ENCODE measurements at places on chromosomes 4 and X. TPM values are rescaled to one million over a fixed set of nuclear protein-coding genes. Genes with fewer than 3 reads are reported as not detected.

GRCh38 chrX:132491191-132491590 is 2.4 kb upstream of the MBNL3 start:
- peak overlapping the region; percentile 91 for H3K27ac ChIP-seq
- peak; percentile 22 for DNase-seq
- no peaks in the 10 kb centered on the region for H3K27me3 ChIP-seq
- H3K36me3 ChIP-seq: no peaks in the 10 kb centered on the region
- no peak overlapping the region for H3K4me3 ChIP-seq
- H3K4me1 ChIP-seq: no peaks in the 10 kb centered on the region

GRCh38 chr4:38759113-38759789 is 23.5 kb downstream of the TLR10 start:
- no peaks in the 10 kb centered on the region for H3K27me3 ChIP-seq
- H3K36me3 ChIP-seq: no peaks in the 10 kb centered on the region
- peaks cover 5% of the 10 kb centered on the region for H3K4me1 ChIP-seq
- peak; percentile 68 for DNase-seq
- H3K27ac ChIP-seq: no peak overlapping the region
- H3K4me3 ChIP-seq: no peak overlapping the region

- no peaks in the 10 kb centered on the region for H3K27me3 ChIP-seq
- no peaks in the 10 kb centered on the region for H3K36me3 ChIP-seq
- no peak for DNase-seq
- no peak overlapping the region for H3K27ac ChIP-seq
These were observed 6.1 kb downstream of the ARSJ start for GRCh38 chr4:113973345-113973744.

- H3K36me3 ChIP-seq: no peaks in the 10 kb centered on the region
- no peak for DNase-seq
- H3K27ac ChIP-seq: no peak overlapping the region
- H3K4me3 ChIP-seq: no peak overlapping the region
- H3K27me3 ChIP-seq: no peaks in the 10 kb centered on the region
These were observed 18.0 kb downstream of the HDAC8 start for GRCh38 chrX:72554448-72555140.

DNA sequence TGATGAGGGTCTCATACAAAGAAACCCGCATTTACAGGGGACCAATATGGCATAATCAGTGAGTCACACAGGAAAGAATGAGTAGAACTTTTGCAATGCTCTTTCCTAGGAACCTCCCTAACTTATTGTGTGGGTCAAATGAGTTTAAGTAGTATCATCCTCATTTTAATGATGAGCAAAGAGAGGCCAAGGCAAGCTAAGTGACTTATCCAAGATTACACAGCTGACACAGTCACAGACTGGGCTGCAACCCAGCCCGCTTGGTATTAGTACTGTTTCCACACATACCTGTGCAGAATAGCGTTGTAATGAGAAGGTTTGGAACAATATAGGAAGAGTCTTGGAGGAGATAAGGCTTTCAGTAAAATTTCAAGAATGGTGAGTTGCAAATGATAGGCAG is 91.0 kb upstream of the PPP1R2C start:
- no peak overlapping the region for H3K4me3 ChIP-seq
- no peak overlapping the region for H3K27ac ChIP-seq
- no peak for DNase-seq

- no peaks in the 10 kb centered on the region for H3K4me1 ChIP-seq
- H3K27ac ChIP-seq: no peak overlapping the region
- DNase-seq: no peak
- no peaks in the 10 kb centered on the region for H3K36me3 ChIP-seq
- H3K4me3 ChIP-seq: no peak overlapping the region
These were observed 25.6 kb upstream of the ABCB7 start for GRCh38 chrX:75181721-75182120.

DNA sequence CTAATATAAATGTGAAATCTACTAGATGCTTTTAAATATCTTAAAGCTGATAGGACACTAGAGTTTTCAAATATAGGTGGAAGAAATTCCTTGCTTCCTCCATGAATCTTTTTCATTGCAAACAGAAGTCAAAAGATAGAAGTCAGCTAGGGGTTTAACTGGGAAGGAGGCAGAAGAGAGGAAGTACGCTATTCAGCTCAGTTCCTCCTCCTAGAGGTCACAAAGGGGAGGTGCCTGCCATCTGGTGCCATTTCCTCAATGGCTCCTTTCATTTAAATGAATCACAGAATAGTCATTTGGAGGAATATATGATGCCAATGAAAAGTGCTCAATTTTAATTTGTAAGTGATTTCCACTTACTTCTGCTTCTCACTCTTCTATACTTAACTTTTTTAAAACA is 8.5 kb downstream of the COL25A1 start:
- H3K4me1 ChIP-seq: no peaks in the 10 kb centered on the region
- H3K27me3 ChIP-seq: peaks cover 17% of the 10 kb centered on the region
- no peaks in the 10 kb centered on the region for H3K36me3 ChIP-seq
- H3K27ac ChIP-seq: no peak overlapping the region

SGMS2 gene
- 203 TPM for total RNA-seq

CACNA1F gene
- total RNA-seq: 0.32 TPM

VEGFD gene
- not detected for total RNA-seq
